ENCODE measurements at places on chromosomes 11 and 22. TPM values are rescaled to one million over a fixed set of nuclear protein-coding genes. Genes with fewer than 3 reads are reported as not detected.

DNA sequence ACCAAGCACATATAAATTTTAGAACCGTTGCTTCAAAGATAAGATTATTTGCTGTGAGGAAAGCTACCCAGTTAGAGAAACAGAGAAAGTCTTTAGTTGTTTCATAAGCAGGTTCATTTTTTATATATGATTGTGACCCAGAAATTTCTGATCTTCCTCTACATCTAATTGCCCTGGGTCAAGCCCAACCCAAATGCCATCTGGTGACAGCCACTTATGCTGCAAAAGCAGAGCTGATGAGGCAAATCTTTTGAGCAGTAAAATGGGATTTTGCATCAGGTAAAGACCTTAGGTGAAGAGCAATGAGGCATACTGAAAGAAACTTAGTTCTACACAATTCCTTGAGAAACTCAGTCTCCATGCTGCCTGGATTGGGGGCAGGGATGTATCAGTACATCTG, 28.0 kb downstream of the SYT9 start:
- no peak for DNase-seq

DNA sequence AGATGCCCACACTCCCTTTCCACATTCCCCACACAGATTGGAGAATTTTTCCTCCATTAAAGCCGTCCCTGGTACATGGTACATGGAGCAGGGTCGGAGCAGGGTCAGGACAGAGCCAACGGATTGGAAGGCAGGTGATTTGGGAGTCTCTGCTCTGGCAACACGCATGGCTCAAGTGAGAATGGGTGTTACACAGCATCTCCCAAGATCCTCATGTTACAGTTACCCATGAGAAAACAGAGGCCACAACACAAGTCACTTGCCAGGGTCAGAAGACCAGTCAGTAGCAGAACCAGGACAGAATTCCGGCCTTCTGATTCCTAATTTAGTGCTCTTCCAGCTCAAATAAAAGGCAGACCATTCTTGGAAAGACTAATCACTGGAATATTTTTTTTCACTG, 7.7 kb upstream of the F2 start:
- no peak for DNase-seq

GRCh38 chr11:88313441-88313840, 24.1 kb downstream of the CTSC start:
- no peak for DNase-seq

DNA sequence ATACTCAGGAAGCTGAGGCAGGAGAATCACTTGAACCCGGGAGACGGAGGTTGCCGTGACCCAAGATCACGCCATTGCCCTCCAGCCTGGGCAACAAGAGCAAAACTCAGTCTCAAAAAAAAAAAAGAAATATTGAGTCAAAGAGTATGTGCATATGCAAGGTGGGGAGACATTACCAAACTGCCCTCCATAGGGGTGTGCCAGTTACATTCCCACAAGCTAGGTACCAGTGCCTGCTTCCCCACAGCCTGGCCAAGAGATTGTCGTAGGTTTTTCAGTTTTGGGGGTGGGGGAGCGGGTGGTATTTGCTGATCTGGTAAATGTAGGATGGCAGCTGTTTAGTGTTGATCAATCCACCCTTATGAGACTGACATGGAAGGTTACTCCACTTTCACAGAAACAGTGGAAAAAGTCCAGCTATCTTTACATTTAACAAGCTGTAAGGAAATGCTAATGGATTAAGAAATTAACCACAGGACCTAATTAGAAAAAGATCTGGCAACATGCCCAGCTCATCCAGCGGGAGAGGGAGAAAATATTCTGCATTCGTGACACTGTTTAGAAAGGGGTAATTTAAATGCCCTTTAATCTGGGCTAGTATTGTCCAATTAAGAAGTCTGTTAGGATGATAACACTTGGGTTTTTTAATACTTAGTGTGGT, 89.4 kb downstream of the PACS1 start:
- DNase-seq: no peak

Gene LMO1
- total RNA-seq: 0.26 TPM

Gene SCGB1A1
- 16.0 TPM for total RNA-seq
